Stimulated activated CD4-positive, alpha-beta T cell treated with anti-CD3 and anti-CD28 coated beads, Interleukin-15, amount 100 ng/mL, for 24 hours (primary cell): ENCODE measurements at places on chromosomes 1 and 21.

DNA sequence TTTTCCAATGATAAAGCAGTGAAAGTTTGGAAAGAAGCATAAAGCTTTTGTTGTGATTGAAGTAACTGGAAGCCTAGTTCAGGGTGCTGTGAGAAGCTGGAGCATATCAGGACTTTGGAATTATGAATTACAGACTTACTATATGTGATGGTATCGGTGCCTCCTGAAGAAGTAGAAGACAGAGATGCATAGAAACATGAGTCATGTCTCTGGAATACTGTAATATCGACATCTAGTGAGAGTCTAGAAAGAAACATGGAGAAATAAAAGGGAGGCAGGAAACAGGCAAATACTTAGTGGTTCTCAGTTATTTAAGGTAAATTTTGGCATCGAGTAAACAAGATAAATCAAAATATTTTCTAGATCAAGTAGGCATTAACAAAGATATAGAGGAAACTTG is 103.0 kb downstream of the CAMTA1 start:
- no peak for DNase-seq

DNA sequence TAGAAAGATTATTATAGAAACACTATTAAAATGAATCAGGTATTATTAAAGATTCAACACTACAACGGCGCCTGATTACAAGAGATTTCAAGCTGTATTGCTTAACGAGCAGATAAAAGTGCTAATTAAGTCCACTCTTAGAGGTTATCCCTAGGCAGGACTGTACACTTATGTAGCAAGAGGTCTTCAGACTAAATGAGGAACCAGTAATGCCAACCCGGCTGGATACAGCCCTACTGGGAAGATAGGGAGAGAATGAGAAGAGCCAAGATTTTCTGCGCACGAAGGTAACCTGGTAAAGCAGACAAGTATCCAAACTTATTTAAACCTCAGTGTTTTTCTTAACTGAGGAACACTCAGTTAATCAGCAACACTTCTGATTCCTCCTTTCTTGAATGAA is 115.7 kb upstream of the HIVEP3 start:
- DNase-seq, result no peak

- no peak for DNase-seq
These were observed 198.5 kb downstream of the RHOU start for GRCh38 chr1:228933753-228934152.

DNA sequence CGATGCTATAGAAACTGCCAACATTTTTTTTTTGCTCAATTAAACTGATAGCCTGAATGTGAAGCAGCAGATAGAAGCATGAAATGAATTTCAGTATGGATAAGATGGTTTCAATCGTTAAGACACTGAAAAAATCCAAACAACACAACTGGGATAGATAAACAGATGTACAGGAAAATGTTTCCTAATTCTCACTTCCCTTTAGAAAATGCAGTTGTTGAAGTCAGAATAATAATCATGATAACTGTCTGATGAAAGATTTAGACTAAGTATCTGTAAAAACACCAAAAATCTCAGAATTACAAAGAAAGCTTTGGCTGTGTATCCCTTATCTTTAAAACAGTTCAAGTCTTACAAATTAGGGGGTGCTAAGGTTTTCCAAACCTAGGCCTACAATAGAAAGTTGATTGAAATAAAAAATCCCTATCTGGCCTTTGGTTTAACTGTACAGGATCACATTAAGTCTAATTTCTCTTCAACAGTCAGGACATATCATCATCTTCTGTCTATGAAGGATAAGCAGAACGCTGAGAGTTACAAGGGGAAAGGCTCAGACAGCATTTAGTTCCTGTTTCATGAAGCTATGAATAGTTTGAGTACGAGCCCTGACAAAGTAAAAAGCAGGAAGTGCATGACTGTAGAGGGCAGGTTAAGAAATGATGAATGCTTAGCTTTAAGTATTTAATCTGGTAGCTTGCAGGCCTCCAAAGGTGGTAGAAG is 203.2 kb downstream of the APP start:
- DNase-seq, result no peak

- no peak for DNase-seq
These were observed 2.0 kb upstream of the TMPRSS3 start for GRCh38 chr21:42397746-42398394.

GRCh38 chr1:191260056-191260455 is 782.4 kb upstream of the BRINP3 start:
- DNase-seq, result no peak

DNA sequence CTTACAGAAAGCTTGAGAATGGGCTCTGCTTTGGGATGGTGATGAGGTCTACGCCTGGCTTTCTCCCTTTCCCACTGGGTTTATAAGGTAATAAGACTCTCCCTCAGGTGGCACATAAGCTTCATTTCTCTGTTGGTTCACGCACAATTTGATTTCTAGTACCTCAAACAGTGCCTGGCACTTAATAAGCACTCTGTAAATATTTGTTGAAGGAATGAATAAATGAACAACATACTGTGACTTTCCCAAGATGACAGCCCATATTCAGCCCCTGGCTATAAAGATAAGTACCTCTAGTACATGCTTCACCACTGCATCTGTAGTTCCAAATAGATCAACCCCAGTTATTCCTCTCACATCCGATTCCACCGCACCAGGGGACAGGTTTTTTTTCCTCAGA is 17.8 kb downstream of the COPA start:
- no peak for DNase-seq
